ENCODE measurements at places on chromosomes 2 and 18.

GRCh38 chr2:227822416-227823003 is 8.9 kb downstream of the CCL20 start:
- no peak for DNase-seq

DNA sequence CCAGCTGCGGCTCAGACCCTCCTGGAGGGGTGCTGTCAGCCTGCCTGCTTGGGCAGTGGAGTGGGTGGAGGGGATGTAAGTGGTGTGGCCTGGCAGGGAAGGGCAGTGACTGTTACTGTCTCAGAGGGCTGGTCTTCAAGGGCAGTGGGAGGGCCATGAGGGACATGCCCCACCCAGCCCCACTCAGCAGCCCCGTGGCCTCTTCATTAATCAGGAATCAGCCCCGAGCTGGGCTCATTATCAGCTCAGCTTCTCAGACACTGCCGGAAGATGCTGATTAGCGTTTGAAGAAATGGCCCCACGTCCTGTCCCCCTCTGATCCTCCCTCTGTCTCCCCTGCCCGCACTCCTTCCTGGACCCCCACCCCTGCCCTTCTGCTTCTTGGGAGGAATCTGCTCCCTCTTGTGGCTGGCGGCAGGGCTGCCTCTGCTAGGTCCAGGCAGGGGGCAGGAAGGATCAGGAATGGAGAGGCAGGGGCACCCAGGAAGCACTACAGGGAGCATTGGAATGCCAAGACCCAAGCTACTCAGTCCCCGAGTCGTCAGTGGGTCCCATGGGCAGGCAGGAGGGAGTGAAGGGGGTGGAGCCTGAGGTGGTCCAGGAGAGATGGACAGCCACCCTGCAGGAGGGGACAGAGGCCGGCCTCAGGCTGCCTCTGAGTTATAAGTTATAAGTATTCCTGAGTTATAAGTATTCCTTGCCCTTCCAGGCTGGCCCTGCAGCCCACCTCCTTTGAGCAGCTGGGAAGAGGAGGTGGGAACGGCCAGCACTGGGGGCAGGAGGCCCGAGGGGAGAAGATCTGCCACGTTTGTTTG is 7.0 kb downstream of the ASIC4 start:
- DNase-seq, result no peak

- DNase-seq, result no peak
Measured at GRCh38 chr2:241157841-241158545, 7.7 kb downstream of the PPP1R7 start.

GRCh38 chr2:171309455-171310286 is 124.1 kb downstream of the METTL8 start:
- no peak for DNase-seq

DNA sequence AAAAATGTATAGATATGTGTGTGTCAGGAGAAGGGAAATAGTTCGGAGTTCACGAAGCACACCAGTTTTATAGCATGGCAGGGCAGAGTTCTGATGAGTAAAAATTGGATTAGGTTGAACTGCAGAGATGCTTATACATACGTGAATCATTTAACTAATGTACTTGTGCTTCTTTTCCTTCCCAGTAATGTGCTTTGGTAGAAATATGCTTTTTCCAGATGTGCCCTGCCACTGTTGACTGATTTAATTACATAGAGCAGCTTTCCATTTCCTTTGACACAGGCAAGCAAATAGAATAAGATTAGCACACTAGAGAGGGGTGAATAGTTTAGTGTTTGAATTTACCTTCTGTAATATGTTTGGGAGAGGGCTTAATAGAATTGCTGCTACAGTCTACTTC is 28.9 kb upstream of the ARMC9 start:
- DNase-seq, result no peak

DNA sequence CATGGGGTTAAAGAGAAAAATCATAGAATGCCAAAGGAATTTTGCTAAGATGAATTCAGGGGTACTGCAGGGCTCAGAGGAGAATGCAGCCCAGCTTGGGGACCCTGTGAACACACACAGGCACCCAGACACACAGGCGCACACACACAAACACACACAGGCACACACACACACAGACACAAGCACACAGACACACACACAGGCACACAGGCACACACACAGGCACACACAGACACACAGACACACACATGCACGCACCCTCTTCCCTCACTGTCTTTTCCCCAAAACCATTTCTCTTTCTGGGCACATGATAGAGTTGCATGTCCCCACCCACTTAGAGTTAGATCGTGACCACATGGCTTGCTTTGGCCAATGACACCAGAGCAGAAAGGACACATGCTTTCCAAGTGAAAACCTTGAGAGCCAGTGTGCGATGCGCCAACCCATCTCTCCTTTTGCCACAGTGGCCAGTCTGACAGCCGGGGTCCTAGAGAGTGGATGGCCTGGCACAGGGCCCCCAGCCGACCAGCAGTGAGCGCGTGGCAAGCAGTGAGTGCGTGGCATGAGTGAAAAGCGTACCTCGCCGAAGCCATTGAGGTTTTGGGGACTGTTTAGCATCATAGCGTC is 163.3 kb downstream of the KLHL29 start:
- DNase-seq, result no peak

DNA sequence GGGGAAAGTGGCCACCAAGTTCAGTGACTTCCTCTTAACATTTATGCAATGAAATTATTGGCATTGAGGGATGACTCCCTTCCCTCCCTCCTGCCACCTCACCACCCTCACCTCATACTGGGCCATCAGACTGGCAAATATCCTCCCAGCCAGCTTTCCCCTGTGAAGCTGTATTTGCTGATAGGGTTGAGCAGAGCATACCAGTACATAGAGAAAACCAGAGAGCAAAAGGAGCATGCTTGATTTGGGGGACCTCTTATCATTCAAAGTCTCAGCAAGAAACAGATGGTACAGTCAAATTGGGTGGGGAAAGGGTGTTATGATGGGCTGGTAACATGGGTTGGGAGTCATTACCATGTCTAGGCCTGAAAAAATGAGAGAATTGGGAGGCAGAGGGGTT is 19.1 kb upstream of the B3GNT2 start:
- DNase-seq, result no peak

GRCh38 chr2:39435741-39436591 is 1.1 kb downstream of the MAP4K3 start:
- DNase-seq, result no peak

GRCh38 chr2:118737684-118738083 is 109.8 kb downstream of the EN1 start:
- no peak for DNase-seq

DNA sequence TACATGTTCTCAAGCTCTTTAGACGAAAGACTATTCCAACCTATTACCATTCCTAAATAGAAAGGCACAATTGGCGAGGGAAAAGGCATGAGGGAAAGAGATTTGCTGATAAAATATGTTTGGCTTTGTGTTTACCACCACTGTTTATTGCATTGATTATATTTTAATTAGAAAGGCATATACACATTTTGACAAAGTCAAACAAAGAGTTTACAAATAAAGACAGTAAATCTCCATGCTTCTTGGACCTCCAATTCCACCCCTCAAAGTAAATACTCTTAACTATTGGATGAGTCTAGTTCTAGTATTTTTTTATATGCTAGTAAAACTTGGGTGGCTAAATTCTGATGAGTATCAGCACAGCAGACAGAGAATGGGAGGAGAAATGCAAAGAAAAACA is 521.4 kb downstream of the FBXO15 start:
- DNase-seq, result no peak

DNA sequence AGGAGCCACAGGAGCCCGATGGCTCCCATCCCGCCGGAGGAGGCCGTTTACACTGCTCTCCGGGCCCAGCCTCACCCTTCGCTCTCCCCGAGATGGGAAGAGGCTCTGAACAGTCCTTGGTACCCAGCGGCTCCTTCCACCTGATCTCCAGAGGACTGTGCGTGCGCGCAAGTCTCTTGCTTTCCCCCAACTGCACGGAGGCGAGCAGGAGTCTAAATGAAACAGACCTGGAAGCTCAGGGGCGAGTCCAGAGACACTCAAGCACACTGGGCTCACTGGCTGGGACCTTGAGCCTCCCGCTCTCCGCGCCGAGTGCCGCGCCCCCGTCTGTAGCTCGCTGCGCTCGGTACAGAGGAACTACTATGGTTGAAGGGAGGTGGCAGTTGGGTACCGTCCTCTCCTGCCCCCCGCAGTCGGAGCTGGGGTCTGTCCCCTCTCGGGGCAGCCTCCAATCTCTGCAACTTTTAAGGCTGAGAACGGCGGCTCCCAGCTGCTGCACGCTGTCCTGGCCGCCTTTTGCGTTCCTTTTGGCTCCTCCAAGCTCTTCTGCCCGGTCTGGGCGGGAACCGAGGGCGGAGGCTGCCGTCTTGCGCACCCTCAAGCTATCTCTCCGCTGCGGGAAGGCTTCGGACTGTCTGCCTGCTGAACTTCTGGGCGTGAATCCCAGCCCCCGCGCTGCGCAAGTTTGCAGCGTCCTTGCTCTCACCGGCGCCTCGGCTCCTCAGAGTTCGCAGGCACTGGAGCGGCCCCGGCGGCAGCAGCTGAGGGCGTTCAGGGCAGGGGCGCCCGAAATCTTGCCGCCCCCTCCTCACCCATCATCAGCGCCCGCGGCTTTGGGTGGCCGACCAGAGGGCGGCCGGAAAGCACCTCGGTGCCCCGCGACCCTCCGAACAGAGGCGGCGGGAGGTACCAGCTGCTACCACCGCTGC is 491 bp downstream of the ALK start:
- DNase-seq, result no peak

DNA sequence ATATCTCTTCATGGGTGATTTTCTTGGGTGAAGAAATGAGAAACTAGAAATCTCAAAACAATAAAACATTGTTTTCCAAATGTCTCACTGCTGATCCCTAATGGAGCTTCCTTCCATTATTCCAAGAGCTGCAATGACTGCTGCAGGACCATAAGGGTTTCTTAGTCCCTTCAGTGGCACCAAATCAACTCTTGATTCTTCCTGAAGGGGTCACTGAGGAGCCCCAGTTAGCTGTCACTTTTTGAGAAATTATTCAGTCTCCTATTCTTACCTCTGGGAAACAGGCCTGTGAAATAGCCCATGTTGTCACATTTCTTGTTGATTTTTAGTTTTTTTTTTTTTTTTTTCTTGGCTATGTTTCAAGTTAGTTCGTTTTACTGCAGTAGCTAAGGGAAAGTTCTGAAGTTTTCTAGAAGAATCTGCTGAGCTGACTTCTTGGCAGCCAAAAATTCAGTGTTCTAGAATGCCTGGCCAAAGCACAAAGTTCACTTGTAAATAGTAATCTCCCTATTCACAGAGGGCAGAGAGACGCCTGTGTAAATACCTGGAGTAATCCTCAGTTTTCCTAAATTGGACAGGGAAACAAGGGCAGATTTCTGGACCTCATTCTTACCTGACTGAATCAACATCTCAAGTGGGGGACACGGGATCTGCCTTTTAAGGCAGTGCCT is 480.0 kb downstream of the RIT2 start:
- no peak for DNase-seq
